ENCODE measurements at places on chromosomes 6 and 20.

DNA sequence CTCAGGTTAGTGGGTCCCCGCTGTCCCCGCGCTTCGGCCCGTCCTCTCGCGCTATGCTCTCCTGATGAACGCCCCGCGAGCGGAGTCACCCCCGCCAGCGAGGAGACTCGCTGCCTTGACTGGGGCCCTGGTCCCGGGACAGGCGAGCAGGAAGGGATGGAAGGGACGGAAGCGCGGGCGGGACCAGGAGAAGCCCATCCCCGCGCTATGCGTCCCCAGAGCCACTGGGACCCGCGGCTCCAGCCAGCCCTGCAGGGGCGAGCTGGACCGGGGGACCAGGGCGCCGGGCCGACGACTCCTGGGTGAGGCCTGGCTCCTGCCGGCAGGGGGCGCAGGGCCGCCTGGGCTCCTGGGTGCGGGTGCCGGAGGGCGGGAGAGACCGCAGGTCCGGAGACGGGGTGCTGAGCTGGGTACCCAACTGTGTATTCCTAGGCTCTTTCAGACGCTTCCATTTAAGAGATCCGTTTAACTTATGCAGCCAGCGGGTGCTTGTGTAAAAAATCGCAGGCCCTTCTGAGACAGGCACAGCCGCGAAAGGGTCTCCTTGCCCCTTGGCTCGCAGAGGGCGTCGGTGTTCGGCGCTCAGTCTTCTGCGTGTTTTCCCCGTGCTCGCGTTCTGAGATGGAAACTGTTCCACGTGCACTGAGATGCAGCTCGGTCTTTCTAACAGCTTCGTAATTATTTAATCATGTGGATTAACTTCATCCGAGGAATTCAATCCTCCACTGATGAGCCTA, 580 bp upstream of the SYCP2 start:
- peak; percentile 47 for DNase-seq

- DNase-seq = no peak
These were observed 24.5 kb downstream of the ENPP1 start for GRCh38 chr6:131832363-131832762.

GRCh38 chr20:37326666-37327065, 19.3 kb upstream of the SRC start:
- no peak for DNase-seq

DNA sequence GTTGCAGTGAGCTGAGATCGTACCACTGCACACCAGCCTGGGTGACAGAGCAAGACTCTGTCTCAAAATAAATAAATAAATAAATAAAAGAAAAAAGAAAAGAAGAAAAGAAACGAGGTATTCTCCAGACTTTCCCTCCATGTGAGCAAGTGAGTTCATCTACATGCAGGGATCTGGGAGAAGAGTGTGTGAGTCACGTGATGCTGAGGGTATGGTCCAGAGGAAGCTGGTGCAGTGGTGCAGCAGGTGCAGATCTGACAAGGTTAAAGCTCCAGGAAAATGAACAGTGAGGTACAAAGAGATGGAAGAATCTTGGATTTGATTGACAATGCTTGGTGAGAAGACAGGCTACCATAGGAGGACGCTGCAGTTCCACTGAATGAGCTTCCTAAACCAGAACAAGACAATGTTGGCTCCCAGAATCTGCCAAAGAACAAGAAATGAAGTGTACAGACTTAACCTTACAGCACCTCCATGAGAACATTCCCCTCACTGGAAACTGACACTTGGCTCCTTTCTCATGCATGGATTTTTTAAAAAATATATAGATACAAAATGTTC, 79.5 kb upstream of the BTBD3 start:
- no peak for DNase-seq

GRCh38 chr6:139153855-139154254, 19.0 kb downstream of the HECA start:
- DNase-seq = no peak

DNA sequence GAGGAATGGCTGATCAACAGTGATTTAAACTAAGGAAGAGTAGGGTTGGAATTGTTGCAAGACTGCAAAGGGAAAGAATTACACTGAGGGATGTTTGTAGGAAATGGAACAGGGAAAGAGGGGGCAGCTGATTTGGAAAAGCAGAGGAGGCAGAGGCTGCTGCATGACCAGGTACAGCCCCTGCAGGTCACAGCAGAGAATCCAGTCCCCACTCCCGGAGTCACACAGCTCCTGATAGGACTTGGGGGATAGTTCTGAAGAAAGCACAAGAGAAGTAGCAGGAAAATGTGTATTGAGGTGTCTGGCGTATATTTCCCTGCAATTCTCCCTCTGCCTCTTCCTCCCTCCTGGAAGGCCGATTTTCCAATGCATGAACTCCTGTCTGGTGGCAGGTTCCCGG, 92.5 kb upstream of the PDE10A start:
- no peak for DNase-seq

- no peak for DNase-seq
These were observed 45.8 kb downstream of the GINS1 start for GRCh38 chr20:25453035-25453810.

- no peak for DNase-seq
These were observed 77.6 kb upstream of the NEDD9 start for GRCh38 chr6:11309947-11310665.

- no peak for DNase-seq
These were observed 256.4 kb downstream of the GMPR start for GRCh38 chr6:16494793-16495192.

DNA sequence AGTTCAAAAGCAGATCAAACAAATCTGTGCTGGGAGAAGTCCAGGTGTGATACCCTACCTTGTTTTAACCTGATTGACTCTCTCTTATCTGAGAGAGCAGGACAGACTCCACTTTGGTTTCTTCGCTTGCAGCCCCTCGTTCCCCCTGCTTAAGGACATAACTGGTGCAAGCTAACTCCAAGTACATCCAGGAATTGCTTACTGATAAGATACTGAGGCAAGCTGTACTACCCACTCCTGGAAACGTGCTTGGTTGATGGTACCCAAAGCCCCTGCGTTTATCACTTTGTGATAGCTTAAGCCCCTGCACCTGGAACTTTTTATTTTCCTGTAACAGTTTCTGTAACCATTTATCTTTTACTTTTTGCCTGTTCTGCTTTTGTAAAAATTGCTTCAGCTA, 157.0 kb upstream of the OLIG3 start:
- no peak for DNase-seq

- no peak for DNase-seq
These were observed 120.5 kb upstream of the SULF2 start for GRCh38 chr20:47905628-47906347.

DNA sequence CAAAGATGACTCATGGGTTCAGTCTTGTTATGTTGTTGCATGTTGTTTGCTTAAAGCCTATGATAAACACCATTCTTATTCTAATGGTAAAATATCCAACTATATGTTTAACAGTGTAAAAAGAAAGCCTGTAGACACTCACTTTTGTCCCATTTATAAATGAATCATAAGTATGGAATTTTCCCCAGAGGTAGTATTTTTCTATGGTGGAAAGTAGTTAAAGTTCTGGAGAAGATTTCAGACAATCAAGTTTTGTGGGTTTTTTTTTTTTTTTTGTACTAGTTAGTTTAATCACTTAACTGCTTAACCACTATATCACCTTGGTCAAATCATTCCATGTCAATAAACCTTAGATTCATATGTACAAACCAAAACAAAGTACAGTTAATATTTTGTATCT, 35.8 kb downstream of the PTCHD4 start:
- no peak for DNase-seq

DNA sequence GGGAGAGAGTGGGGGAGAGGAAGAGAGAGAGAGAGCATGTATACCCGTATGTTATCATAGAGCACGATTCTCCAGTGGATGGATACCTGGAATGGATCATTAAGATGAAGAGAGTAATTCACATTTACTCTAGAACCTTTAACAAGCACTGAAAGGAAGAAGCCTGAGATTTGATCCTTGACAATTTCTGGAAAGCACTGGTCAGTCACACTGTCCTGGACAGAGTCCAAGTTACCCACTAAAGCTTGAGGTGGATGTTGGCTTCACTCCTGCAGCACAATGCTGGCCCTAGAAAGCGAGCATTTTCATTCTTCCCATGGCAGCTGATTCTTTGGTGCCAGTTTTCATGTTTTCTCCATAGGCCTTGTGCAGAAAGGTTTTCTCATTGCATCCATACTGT, 25.6 kb downstream of the NFYA start:
- DNase-seq = no peak

DNA sequence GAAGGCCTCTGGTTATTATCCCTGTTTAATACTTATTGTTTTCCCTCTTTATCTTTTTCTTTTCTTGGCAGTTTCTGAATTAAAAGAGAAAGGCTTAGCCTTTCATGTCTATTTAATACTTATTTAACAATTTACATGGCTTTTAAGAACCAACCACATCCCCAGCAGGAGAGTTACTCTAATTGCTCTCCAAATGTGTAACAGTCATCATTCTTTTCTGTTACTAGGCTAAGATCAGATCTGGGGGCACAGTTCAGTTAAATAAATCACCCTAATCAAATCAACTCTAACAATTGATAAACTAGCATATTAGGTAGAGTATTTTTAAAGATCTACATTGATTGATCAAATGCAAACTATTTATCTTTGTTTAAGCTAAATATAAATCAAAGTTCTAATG, 54.1 kb upstream of the NT5E start:
- DNase-seq = no peak

- no peak for DNase-seq
These were observed 60.6 kb downstream of the TRAM2 start for GRCh38 chr6:52516269-52516668.

GRCh38 chr6:20905377-20905776, 371.1 kb downstream of the CDKAL1 start:
- no peak for DNase-seq

GRCh38 chr20:63966172-63966943, 3.4 kb downstream of the ZNF512B start:
- no peak for DNase-seq

GRCh38 chr6:13761361-13762036, 49.9 kb upstream of the RANBP9 start:
- DNase-seq = no peak

DNA sequence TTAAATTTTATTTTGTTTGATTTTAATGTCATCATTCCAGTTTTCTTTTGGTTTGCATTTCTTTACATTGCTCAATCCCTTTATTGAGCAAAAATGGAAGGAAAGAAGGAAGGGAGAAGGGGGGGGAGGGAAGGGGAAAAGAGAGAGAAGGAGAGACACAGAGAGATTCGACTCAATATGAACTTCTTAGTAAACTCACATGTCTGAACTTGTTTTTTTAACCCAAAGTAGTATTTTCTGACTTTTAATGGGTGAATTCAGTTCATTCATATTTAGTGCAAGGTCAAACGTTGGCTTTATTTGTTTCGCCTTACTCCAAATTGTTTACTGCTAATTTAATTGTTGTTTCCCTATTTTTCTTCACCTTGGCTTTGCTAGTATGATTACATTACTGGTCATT, 278.6 kb downstream of the COL12A1 start:
- no peak for DNase-seq

- no peak for DNase-seq
These were observed 2.5 kb downstream of the PRL start for GRCh38 chr6:22294301-22294700.

DNA sequence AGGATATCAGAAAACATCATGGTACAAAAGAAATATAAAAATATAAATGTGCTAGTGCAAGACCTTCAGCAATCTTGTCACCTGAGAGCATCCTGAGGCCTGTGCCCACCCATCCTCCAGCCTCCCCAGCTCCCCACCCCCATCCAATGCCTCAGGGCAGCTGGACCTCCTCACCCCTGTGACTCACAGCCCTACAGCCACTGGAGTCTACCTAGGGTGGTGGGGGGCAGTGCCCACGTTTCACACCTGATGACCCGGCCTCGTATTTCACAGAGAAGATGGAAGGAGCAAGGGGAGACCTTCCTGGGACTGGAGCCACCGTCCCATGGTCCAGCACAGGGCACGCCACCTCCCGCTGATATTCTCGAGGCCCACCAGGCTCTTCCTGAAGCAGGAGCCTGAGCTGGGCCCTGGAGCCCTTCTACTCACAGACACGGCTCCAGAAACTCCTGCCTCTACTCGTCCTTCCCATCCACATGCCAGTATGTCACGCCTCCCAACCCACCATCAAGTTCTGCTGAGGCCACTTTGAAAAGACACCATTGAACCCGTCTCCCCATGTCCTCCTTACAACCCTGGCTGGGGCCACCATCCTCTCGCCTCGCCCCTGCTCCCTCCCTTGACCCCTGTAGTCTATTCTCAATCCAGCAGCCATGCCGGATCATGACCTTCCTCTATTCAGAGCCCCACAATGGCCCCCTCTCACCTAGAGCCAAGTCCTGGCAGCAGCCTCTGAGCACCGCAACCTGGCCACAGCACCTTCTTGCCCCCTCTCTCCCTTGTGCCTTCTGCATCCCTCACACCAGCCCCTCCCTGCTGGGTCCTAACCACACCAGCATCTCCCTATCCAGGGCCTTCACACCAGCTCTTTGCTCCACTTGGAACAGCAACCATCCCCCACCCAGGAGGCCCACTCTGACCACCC, 13.3 kb downstream of the APMAP start:
- no peak for DNase-seq

GRCh38 chr6:44304282-44305199, 8.6 kb downstream of the AARS2 start:
- DNase-seq = no peak

DNA sequence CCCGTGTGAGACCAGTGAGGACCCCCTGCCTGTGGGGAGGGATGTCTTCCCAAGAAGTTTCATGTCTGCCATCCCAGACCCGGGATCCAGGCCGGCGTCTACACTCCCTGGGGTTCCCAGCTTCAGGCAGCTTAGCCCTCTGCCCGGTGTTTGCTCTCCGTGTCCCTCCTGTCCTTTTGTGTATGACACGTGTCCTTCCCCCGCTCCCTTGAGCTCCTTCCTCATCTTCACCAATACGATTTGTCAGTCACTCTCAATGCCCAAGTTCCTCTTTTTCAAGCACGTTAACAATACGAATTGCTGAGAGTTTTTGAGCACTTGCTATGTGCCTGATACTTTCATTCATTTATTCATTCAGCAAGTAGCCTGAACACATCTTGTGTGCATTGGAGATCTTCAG, 115.6 kb upstream of the PTPN1 start:
- peak; percentile 58 for DNase-seq

DNA sequence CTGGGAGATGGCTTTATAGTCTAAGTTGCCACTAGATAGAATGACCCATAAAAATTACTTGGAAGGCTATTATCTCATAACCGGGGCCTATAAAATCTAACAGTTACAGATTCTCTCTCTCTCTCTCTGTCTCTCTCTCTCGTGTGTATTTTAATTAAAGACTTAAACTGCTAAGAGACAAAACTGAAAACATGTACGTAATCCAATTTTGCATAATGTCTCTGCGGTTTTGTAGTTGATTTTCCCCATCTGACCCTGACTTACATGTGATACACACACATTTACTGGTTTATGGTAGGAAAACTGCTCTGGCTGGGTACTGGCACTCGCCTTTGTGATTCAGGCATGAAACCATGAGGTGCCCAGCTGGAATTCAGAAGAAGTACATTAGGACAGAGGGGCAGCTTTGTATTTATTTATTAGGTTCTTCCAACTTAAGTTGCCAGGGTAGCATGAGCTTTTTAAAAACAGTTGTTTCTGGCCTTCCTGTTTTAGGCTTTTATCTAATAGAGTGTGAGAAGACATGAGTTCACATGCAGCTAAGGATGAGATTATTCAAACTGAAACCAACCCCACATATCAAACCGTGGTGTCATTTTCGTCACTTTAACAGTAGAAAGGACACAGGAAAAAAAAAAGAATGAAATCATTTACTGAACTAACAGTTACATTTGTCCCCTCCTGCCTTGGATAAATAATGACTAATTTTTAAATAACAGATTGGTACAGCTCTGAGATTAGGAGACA, 182.5 kb downstream of the GMPR start:
- DNase-seq = peak; percentile 15

GRCh38 chr6:140915103-140915502, 1217.6 kb upstream of the GJE1 start:
- DNase-seq = no peak

Measured in GF-D8 (cell line).